ENCODE measurements at places on chromosomes 4 and X.

- DNase-seq: no peak
Observed at GRCh38 chrX:155031657-155032056, 5.0 kb downstream of the FUNDC2 start.

DNA sequence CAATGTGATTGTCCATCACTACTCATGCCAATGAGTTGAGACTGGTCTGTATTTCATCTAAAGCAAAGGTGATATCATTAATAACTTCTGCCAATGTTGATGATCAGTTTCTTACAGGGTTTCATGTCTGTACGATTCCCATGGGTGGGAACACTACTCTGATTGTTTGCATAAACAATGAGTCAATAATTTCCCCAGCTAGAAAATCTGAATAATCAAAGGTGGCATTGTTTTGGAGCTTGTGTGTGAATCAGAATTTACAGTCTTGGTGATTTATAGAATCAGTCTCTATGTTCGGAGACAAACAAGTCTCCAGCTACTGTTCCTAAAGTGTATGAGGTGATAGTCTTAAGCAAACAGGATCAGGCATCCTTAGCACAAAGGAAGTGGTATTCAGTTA lies 35.5 kb upstream of the PARM1 start:
- DNase-seq: no peak

GRCh38 chr4:39312816-39313215 lies 53.3 kb downstream of the RFC1 start:
- DNase-seq: no peak

- no peak for DNase-seq
Observed at GRCh38 chr4:73865431-73866096, 3.6 kb upstream of the CXCL1 start.

- DNase-seq: no peak
Observed at GRCh38 chr4:42348692-42349091, 48.6 kb upstream of the SHISA3 start.
